ENCODE measurements at places on chromosomes 5 and 9. TPM values are rescaled to one million over a fixed set of nuclear protein-coding genes. Genes with fewer than 3 reads are reported as not detected.
A peak's percentile ranks its signal among the peaks of the same experiment; 100 is the strongest.

DNA sequence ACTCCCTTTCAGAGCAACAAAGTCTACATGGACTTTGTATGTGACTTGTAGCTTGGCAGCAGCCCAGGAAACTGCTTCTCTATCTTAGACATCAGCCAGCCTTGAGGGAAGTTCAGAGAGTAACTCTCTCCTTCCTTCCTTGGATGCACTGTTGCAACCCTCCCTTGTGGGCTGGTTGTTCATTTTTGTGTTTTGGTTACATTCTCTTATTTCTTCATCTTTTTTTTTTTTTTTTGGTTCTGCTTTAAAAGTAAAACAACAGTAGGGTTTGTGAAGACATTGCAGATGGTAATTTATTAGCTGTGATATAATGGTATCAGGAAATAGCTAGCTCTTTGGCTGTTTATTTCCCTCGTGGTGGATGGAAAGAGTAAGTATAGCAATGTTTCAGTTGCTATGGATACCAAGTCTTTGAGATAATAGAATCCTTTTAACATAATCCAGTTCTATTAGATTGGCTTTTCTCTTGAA, 97.9 kb upstream of the MAMDC2 start:
- no peak for DNase-seq
- no peak overlapping the region for H3K4me3 ChIP-seq
- H3K4me1 ChIP-seq: peaks cover 10% of the 10 kb centered on the region
- H3K36me3 ChIP-seq: no peaks in the 10 kb centered on the region
- no peak overlapping the region for H3K27ac ChIP-seq

- H3K27ac ChIP-seq: no peak overlapping the region
- no peaks in the 10 kb centered on the region for H3K36me3 ChIP-seq
- peaks cover 16% of the 10 kb centered on the region for H3K27me3 ChIP-seq
- no peak for DNase-seq
- peaks cover 10% of the 10 kb centered on the region for H3K4me1 ChIP-seq
- H3K4me3 ChIP-seq: no peak overlapping the region
These were observed 50.7 kb upstream of the NKD2 start for GRCh38 chr5:957748-958485.

The SLC45A2 gene
- not detected for polyA plus RNA-seq

DNA sequence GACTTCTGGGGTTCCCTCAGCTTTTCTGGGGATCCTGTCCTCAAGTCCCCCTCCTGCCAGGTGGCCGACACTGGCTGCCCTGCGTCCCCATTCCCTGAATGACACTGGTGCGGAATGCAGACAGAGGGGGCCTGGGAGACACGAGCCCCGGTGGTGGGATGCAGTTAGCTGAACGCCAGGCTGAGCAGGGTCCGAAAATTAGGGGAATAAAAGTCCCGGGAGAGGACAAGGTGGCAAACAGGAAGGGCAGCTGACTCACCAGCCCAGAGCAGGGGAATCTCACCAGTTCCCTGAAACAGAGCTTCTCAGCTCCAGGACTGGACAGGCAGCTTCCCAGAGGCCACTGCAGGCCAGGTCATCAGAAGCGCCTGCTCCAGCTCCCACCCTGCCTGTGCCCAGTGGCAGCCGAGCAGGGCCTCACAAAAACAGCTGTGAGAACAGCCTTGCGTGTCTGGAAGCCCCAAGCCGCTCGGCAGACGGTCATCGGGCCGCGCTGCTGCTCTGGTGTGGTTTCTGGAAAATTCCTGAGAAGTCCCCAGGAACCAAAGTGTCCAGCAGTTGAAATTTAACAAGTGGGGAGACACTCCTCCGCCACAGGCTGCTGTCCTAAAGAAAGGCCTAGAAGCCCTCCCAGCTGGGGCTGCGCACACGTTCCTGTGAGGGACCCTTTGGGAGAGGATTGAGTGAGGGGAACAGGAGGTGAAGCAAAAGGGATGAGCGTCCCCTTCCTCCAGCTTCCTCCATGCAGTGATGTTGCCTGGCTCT, 47.6 kb upstream of the EXOC3 start:
- H3K36me3 ChIP-seq: no peaks in the 10 kb centered on the region
- H3K4me1 ChIP-seq: peaks cover 6% of the 10 kb centered on the region
- no peak for DNase-seq
- no peak overlapping the region for H3K27ac ChIP-seq
- no peak overlapping the region for H3K4me3 ChIP-seq

DNA sequence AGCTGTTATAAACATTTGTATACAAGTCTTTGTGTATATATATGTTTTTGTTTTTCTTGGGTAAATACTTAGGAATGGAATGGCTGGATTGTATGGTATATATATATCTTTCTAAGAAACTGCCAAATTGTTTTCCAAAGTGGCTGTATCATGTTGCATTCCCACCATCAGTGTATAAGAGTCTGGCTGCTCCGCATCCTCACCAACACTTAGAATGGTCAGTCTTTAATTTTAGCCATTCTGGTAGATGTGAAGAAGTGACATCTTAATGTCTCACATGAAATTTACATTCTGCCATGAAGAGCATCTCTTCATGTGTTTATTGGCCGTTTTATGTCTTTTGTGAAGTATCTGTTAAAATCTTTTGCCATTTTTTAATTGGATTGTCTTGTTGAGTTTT, 31.9 kb downstream of the GALNT10 start:
- H3K4me1 ChIP-seq: peaks cover 22% of the 10 kb centered on the region
- H3K4me3 ChIP-seq: no peak overlapping the region
- no peak overlapping the region for H3K27ac ChIP-seq
- H3K27me3 ChIP-seq: no peaks in the 10 kb centered on the region

GRCh38 chr9:105281926-105282325, 37.5 kb downstream of the SLC44A1 start:
- peak overlapping the region; percentile 94 for H3K27ac ChIP-seq
- H3K4me3 ChIP-seq: no peak overlapping the region
- peaks cover 28% of the 10 kb centered on the region for H3K4me1 ChIP-seq
- H3K36me3 ChIP-seq: no peaks in the 10 kb centered on the region
- DNase-seq: no peak

DNA sequence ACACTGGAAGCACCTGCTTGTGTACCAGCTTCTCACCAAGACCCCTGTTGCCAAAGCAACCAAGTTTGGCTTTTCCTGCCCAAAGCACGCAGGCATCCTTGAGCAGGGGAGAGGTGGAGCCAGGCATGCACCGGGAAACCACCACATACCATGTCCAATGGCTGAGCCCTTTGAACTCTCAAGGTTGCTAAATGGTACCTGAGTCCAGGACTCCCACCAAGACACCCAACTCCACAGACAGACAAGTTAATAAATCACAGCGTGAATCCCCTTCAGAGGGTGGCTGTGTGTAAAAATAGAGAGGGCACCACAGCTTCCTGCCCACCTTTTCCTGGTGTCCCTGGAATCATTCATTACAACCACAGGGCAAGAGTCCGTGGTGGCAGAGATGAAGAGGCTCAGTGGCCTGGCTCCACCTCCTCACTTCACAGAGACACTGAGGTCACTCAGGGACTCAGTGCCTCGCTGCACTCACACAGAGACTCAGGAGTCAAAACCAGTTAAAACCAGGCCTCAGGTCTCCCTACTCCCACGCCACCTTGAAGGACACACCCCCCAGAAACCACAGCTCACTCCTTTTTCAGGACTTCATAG, 143.7 kb downstream of the C5orf15 start:
- H3K4me1 ChIP-seq: peaks cover 7% of the 10 kb centered on the region
- peaks cover 14% of the 10 kb centered on the region for H3K27me3 ChIP-seq
- H3K36me3 ChIP-seq: no peaks in the 10 kb centered on the region

- no peaks in the 10 kb centered on the region for H3K36me3 ChIP-seq
- H3K27ac ChIP-seq: no peak overlapping the region
These were observed 215.8 kb upstream of the TRIM32 start for GRCh38 chr9:116471093-116471906.

GRCh38 chr9:125497906-125498305, 209.1 kb downstream of the MAPKAP1 start:
- no peaks in the 10 kb centered on the region for H3K36me3 ChIP-seq
- peaks cover 21% of the 10 kb centered on the region for H3K4me1 ChIP-seq
- H3K27ac ChIP-seq: no peak overlapping the region
- DNase-seq: no peak
- no peaks in the 10 kb centered on the region for H3K27me3 ChIP-seq
- no peak overlapping the region for H3K4me3 ChIP-seq

Measured in keratinocyte (primary cell).